ENCODE measurements at places on chromosomes 1 and 21. TPM values are rescaled to one million over a fixed set of nuclear protein-coding genes. Genes with fewer than 3 reads are reported as not detected.

CHI3L2 gene
- total RNA-seq = 1.2 TPM

DNA sequence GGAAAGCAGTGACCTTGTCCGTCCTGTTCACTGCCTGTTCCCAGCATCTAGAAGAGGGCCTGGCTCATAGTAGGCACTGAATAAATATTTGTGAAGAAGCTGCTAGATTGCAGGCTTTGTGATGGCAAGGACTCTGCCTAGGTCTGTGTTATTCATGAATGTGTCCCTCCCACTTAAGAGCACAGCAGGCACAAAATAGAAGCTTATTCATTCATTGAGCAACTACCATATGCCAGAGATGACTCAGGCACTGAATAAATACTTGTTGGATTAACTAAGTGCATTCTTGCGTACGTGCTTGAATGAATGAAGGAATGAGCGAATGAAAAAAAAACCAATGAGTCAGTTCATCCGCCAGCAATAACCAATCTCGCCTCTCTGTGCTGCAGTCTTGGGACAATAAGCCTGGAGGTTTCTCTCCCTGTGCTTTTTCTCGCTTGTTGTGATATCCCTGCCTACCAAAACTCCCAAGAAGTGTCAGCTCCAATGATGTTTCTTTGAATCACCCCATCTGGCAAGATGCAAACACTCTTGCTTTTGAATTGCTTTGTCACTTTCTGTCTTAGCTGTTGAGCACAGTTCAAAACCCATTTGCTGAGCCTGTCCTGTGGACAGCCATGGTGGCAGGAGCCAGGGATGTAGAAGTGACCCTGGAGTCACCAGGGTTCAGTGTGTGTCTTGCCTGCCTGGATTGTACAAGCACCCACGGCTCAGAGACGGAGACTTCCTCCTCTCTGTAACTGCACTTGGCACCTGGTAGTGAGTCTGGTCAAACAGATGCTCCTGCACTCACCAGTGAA lies 143.9 kb downstream of the KAZN start:
- peak; percentile 95 for DNase-seq

GRCh38 chr1:85484716-85485115 lies 19.8 kb upstream of the DDAH1 start:
- DNase-seq = no peak

CLK2 gene
- 48.3 TPM for total RNA-seq

GRCh38 chr1:100952104-100952745 lies 56.3 kb downstream of the SLC30A7 start:
- no peak for DNase-seq

TMEM200B gene
- 0.12 TPM for total RNA-seq

DNA sequence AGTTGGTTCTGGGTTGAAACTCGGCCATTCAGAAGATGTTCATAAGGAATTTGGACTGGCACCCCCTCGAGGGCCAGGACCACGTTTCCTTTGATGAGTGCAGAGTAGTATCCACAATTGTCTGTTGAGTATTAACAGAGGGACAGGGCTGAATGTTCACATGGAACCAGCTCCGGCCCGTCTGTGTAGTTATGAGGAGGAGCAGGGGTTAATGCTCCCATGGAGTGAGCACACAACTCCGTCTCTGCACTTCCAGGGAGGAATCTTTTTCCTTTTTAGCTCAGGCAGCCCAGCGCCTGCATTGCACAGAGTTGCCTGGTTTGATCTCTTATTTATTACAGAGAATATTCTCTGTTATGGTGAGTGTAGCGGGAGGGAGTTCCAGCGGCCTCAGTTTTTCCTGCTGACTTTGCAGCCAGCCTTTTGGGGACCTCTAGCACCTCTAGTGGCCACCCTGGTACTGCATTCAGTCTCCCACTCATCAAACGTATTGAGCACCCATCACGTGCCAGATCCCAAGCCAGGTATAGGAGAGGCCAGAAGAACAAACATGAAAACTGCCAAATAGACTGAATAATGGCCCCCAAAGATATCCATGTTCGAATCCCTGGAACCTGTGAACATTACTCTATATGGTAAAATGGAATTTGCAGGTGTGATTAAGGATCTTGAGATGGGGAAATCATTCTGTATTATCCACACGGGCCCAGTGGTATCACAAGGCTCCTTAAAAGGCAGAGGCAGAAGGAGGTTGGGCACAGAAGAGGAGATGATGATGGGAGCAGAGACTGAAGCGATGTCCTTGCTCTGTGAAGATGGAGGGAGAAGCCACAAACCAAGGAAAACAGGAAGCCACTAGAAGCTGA lies 167.7 kb upstream of the CSF3R start:
- peak; percentile 49 for DNase-seq

DNA sequence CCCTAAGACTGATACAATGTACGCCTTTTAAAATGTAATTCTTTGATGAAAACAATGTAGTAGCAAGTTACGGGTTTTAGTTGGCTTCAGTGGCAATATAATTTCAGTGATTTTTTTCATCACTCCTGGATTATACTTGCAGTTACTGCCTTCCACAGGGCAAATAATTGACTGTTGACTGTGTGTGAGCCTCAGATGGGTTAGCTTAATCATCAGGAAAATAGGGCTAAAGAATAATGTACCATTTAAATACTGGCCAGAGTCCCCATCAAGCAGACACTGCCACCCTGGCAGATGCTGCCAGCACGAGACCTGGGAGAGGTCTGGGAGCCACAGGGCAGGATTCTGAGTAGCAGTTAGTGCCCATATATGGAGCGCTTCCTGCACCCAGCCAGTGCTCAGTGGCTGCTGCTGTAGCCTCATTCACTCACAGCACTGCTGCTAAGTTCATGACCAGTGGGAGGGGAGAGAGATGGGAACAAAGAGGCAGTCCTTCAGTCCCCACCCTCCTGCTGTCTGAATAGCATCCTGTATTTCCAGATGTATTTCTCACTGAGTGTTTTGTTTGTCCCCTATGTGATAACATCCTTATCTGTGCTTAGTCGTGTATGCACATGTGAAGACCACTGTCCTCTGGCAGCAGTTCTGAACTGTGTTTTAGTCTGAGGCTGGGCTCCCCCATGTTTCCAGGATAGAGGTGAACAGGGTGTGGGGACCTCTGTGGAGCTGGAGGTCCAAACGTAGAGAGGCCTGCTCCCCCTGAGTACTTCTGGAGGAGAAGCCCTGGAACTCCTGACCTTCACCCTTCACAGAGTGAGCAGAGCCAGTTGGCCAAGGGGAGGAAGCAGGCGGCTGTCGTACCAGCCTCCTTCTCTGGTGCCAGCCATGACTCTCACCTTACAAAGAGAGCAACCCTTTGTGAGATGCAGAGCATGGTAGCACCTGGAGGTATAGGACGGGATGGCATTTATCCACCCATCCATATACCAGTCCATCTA lies 80.4 kb downstream of the ADARB1 start:
- no peak for DNase-seq

DNA sequence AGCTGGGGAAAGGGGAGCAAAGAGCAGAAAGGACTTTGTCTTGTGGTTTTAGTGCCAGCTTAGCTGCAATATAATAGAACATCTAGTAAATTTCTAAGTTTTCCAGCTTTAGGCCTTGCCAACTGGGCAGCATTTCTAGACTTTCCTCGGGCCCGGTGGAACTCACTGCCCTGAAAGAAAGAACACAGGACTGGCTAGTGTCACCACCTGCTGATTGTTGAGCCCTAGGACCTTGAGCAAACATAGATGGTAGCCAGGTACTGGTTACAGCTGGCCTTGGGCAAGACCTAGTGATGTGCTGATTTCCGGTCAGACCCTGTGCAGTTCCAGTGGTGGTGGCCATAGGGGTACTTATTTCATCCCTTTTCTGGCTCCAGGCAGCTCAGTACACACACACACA lies 753.2 kb upstream of the B3GALT2 start:
- no peak for DNase-seq

- no peak for DNase-seq
Measured at GRCh38 chr21:31675318-31675717, 15.8 kb downstream of the SOD1 start.

DNA sequence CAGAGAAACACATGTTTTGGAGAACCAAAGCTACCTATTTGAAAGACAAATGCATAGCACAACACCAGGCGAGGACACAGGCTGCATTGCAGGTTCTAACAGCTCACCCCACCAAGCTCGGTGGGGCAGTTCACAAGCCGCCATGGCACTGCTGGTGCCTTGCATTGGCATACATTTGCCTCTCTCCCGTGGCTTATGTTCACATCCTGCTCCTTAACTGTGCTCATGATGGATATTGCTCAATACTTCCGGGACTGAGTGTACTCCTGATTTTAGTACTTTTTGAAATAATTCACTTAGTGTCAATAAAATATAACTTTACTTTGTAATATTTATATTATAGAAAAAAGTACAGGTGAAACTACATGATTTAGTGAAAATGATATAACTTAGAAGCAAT lies 1187.4 kb upstream of the NCAM2 start:
- DNase-seq = no peak

GRCh38 chr1:10606064-10606463 lies 131.3 kb downstream of the PEX14 start:
- DNase-seq = no peak

PTGS2 gene
- 2.4 TPM for total RNA-seq

- no peak for DNase-seq
Measured at GRCh38 chr1:67566803-67567377, 118.1 kb upstream of the GADD45A start.

DNA sequence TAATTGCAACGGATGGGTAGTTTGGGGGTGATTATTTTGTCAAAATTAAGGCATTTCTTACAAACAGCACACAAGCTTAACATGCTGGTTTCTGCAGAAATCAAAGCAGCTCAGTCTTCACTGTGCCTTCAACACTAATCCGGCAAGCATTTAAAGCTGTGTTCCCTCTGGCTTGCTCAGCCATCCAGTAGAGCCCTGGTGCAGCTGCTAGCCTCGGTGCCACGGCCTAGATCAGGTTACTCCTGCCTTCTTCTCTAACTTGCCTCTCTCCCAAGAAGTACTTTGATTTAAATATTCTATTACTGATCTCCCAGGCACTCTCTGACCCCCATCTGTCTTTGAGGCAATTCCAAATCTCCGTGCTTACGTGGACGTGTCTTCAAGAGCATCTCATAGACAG lies 85.6 kb downstream of the GREM2 start:
- DNase-seq = no peak

C1orf53 gene
- total RNA-seq = 8.9 TPM

DNA sequence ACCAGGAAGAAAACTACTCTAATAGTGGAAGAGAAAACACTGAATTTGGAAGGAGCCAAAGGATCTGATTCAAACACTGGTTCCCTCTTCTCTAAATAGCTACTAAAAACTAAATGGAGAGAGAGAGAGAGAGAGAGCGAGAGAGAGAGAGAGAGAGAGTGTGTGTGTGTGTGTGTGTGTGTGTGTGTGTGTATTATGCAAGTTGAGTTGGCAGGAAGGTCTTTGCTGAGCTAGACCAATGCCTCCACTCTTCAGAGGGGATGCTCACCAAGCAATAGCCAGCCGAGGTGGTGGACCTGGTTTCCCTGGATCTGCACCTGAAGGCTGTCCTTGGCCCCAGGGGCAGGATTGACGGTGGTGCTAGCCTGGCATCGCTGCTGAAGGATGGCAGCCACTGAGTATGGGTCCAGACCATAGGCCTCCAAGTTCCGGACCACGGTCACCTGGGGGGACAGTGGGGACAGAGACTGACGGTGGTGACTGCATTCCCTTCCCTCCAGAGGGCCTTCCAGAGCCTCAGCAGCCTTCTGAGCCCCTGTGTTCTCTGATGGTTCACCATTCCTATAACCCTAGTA lies 18.8 kb downstream of the EIF2D start:
- DNase-seq = no peak

KCNJ15 gene
- total RNA-seq = not detected

SPATA1 gene
- not detected for total RNA-seq

DNA sequence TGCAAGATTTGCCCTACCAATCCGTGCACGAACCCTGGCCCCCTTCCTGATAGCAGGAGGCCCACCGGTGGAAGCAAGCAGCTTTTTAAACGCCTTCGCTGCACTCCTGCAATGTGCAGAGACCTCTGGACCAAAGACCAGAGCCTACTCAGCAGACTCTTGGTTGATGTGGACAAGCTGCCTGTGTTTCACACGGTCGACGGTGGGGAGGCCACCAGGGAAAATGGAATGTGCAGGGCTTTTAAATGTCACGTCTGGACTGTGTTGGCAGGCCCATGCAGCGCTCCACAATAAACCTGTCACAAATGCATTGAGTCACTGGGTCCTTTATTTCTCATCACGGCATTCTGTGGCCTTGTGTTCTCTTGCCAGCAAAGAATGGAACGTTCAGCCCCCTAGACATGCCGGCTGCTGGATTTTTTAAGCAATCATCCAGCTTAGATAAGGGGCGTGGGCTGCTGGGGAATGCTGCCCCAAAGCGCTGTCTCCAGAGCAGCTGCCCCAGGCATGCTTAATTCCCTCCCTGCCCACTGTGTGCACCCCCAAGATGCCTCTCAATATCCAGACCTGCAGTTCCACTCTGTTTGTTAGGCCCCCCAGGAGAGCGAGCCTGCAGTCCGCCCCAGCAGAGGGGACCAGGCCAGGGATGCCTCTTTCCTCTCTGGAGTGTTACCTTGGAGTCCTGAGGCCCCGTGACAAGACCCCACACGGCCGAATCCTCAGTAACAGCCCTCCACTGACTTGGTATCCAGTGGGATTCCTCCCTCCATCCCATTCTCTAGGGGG lies 71.3 kb downstream of the ATP5PO start:
- DNase-seq = no peak

DNA sequence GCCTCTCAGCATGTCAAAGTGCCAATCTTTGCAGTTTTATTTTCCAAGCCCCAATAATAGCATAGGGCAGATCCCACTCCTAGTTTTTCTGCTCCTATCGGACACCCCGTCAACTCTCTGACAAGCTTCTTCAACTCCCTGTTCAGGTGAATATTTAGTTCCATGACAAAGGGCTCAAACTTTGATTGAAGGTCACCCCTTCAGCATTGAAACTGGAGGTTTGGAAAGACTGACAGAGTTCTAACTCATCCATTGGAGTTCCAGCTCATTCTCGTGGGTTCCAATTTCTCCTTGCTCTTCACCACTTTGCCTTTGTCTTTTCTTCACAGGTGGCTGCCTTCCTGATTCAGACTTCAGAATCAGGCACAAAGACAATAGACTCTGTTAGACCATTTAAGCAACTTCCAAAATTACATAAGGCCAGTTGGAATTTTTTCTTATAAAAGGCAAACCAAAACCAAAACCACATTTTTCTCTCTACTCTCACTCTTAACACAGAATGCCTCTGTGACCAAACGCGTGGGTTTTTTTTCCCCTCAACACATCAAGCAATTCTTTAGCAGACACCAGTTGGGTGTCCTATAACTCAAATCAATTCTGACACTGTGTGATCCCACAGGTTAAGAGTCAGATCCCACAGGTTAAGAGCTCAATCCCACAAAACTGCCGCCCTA lies 169.3 kb upstream of the USP25 start:
- no peak for DNase-seq

GRCh38 chr21:46082713-46082962 lies 15.3 kb upstream of the COL6A2 start:
- DNase-seq = no peak

GRCh38 chr1:203158960-203159665 lies 16.5 kb downstream of the MYBPH start:
- no peak for DNase-seq

GRCh38 chr1:117646007-117646811 lies 40.4 kb downstream of the TENT5C start:
- DNase-seq = no peak

- DNase-seq = no peak
Measured at GRCh38 chr21:37072274-37072987, 440 bp downstream of the PIGP start.

GRCh38 chr1:156104065-156104810 lies 10.3 kb upstream of the LMNA start:
- DNase-seq = no peak

GRCh38 chr1:32470991-32471694 lies 6.3 kb downstream of the ZBTB8B start:
- DNase-seq = no peak

TAS1R3 gene
- total RNA-seq = 0.30 TPM

All from NCI-H460 (cell line).